ENCODE measurements at places on chromosomes 3 and 15.

DNA sequence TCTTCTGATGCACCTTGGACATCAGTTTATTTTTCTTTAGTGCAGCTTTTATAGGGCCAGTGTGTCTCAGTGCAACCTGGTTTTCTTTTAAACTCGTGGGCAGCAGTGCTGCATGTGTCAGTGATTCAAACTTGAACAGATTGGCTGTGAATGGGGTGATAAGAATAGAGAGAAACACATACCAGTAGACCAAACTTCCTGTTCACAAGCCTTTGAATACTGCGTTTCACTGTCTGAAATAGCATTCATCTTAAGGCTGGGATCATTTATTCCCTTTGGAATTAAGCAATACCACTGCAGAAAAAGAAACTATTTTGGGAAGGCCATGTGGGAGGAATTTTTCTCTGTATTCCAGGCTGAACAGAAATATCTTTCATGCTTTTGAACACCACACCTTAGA lies 51.7 kb downstream of the PHLDB2 start:
- DNase-seq, result no peak

GRCh38 chr3:17686613-17687012 lies 55.8 kb downstream of the TBC1D5 start:
- no peak for DNase-seq

DNA sequence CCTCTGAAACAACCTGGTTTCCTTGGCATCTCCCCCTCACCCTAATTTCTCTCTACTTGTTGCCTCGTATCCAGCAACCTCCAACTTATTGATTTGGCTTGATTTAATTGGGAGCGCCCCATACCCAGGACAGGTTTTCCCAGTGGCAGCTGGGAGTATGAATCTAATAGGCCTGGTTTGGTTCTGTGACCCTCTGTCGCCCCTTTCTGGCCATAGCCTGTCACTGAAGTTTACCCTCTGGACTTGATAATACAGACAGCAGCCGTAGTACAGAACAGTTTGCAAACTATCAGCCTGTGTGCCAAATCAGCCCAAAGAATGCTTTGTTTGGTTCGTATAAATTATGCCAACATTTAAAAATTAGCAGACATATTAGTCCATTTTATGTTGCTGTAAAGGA lies 525.1 kb upstream of the GOLIM4 start:
- DNase-seq, result no peak

DNA sequence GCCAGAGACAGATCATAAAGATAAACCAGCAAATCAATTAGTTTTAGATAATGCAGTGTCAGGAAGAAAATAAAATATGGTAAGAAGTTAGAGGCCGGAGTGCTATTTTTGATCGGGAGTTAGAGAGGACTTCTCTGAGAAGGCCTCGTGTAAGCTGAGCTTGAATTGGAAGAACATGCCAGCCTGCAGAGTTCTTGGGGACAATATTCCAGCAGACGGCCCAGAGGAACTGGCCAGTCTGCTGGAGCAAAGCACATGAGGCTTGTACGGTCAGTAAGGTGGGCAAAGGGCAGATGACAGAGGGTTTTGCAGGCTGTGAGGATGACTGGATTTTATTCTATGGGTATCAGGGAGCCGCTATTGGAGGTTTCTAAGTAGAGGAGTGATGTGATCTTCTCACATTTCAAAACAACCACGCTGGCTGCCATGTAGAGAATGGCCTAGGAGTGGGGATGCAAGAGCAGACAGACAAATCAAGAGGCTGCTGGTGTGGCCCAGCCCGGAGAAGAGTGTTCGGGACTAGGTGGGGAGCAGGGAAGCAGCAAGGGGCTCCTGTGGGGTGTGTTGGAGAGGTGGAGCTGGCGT lies 84.0 kb downstream of the HES1 start:
- DNase-seq, result no peak

GRCh38 chr3:19427422-19428149 lies 279.3 kb downstream of the KCNH8 start:
- DNase-seq, result no peak

- DNase-seq, result no peak
These were observed 14.4 kb downstream of the ATP10A start for GRCh38 chr15:25848784-25849156.

GRCh38 chr15:64877435-64877834 lies 34.3 kb upstream of the ANKDD1A start:
- no peak for DNase-seq

- DNase-seq, result no peak
These were observed 67.4 kb downstream of the SNRPN start for GRCh38 chr15:25022233-25022632.

- DNase-seq, result no peak
These were observed 52.4 kb downstream of the IL1RAP start for GRCh38 chr3:190566043-190566933.

DNA sequence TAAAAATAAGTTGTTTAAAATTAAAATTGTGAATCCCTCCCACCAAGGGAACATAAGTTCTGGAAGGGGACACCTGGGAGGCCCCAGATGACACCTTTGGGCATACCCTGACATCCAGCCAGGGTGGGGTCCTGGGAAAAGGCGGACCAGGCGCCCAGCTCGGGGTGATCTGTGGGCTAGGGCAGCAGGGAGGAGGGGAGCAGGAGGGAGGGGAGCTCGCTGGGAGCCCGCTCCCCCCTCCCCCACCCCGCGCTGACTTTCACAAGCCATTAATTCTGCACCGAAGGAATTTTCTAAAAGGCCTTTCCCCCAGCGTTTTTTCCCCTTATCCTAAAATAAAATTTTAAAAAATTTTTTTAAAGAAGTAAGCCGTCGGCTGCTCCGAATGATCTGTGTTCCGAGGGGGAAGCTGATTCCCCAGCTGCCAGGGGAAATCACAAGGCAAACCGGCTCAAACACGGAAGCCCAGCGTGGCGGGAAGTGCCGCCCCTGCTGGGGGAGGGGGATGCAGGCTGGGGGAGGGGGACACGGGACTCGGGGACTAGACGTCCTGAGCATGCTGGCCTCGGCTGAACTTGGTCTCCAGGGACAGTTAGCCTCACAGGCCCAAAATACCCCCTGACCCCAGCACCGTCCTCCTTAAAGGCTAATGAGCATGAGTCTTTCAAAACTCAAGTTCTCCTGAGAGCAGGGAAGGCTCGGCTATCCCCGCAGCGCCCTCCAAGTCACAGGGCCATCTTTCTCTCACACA lies 13.9 kb downstream of the PLXND1 start:
- no peak for DNase-seq

DNA sequence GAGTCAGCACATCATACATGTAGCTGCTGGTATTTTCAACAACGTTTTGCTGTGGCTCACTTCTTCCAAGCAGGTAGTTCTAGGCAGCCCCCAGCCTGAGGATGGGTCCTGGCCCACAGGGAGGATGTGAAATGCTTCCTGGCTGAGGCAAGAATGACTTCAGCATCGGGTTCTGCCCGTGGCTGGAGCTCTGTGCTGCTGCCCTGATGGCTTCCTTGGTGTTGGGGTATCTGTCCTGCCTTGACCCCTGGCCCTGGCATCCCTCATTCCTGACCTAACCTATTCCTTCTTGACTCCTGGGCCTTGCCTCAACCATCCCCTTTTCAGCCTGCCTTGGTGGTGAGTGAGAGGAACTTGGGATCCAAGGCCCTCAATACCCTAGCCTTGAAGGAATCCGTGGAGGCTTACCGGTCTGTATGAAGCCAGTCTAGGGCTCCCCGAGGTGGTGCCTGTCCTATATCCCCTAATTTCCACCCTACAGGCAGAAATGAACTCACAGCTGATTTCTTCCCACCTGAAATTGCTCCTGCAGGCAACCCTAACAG lies 300.6 kb downstream of the TLE3 start:
- no peak for DNase-seq

- DNase-seq, result no peak
These were observed 17.5 kb downstream of the ANKRD63 start for GRCh38 chr15:40265355-40265754.

DNA sequence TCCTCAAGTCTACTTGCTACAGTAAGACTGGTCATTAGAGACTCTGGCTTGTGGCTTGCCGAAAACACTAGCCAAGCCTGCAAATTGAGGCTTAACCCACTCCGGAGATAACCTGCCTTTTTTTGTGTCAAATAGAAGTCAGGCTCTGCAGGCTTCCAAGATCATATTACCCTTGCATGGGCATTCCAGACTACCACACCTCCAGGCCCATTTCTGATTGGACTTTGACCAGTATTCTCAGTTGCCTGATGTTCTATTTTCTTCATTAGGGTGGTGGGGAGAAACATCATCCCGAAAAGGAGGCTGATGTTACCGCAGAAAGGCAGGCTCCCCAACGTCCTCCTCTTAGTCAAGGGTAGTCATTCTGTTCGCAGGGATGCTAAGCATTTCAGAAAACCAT lies 68.1 kb upstream of the FOXP1 start:
- no peak for DNase-seq

DNA sequence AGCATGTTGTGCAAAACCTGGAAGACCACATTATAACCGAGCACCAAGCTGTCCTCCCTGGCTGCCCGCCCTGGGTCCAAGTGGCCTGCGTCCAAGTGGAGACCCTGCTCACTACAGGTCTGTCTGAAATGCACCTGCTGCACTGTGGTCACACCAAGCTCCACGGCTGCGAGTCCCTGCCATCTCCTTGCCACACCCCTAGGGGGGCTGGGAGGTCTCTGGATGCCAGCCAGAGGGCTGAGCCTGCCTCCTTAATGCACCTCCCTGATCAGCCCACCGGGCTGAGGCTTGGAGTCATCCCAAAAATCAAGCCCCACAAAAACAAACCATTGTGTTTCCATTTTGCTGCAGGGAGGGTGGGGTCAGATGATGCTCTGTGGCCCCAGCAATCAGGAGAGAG lies 187.1 kb downstream of the MEGF11 start:
- no peak for DNase-seq

GRCh38 chr3:48222616-48223513 lies at the start of gene CAMP:
Gene CAMP (plus strand): TSS chr3:48223495. CDS start chr3:48223512, 17 bp downstream.
- DNase-seq, result no peak

DNA sequence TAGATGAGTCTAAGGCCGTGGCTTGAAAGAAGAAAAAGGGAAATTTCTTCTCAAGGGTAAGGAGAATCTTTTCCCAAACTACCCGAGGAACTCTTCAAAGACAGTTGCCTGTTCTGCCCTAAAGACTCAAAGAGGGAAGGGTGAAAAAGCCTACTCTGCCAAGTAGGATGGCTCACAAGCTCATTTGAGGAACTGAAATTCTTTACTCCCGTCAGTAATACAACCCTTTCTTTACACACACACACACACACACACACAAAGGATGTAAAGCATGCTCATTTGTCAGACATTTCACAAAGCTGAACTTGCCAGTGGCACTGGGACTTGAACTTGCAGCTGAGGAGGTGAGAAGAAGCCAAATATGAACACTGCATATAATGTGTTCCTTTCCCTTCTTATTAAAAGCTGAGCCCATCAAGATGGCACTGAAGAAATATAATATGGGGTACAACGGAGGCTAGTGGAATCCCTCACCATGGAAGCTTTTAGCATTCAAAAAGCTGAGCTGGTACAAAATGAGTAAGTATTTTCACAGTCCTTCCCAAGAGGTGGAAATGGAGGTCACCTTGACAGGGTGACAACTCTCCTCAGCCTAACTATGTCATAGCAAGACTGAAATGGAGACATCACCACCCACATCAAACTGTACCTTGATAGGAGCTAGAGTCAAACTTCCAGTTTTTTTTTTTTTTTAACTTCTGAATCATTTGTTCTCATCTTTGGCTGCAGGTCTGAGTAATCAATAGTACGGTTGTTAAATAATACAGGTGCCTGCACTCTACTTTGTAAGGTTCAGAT lies 57.6 kb downstream of the TAFA4 start:
- DNase-seq, result no peak

GRCh38 chr3:46089237-46090011 lies 62.1 kb upstream of the XCR1 start:
- no peak for DNase-seq

DNA sequence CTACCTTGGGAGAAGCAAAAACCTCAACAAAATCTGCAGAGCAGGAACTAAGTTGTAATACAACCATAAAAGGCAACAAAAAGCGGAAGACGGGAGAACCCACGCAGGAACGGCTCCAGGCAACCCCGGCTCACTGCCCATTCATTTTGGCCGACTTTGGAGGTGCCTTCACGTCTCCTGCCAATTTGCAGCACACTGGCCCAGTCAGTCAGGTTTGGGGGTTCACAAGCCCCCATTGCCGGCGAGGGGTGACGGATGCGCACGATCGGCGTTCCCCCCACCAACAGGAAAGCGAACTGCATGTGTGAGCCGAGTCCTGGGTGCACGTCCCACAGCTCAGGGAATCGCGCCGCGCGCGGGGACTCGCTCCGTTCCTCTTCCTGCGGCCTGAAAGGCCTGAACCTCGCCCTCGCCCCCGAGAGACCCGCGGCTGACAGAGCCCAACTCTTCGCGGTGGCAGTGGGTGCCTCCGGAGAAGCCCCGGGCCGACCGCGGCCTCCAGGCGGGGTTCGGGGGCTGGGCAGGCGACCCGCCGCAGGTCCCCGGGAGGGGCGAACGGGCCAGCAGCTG lies 463 bp downstream of the TERC start:
- peak; percentile 5 for DNase-seq

DNA sequence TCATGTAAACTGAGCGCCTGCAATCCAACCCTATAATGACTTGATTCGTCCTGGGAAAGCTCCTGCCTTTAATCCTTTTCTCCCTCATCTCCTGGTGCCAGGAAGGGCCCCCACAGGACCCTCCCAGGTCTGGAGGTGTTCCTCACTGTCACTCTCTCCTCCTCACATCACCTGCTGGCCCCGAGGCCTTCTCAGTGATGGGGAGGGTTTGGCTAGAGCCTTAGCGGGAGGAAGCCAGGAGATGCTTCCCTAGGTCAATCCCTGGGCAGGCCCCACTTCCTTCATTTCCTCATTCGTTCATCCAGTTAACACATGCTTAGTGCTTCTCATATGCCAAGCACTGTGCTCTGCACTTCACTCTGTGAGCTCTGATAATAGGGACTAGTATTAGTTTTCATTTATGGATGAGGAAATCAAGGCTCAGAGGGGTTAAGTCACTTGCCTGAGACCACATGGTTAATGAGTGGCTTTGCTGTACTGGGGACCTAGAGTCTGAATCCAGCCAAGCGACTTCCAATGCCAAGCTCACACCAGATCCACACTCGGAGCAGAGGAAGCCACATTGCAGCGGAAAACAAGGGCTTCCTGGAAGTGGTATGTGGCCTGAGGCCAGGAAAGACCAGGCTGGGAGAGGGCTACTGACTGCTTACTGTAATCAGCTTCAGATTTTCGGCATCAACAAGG lies 50.3 kb upstream of the CHRNB4 start:
- DNase-seq, result no peak

GRCh38 chr3:38468765-38469164 lies 15.1 kb downstream of the ACVR2B start:
- DNase-seq, result peak; percentile 37

DNA sequence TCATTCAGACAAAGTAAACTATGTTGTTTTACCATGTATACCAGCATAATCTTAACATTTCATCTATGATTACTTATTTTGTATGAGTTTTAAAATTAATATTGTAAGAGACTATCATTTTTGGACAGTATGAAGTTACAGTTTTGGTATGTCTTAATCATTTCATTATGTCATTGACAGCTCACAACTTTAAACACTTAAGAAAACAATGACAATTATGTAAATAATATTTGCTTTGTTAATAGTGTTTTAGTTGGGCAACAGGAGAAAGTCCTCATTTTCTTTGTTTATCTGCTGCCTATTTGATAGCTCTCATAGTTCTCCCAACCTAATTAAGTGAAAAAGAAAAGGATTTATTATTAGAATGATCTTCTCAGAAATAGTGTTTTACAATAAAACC lies 80.2 kb downstream of the MEF2A start:
- no peak for DNase-seq

- no peak for DNase-seq
These were observed 30.9 kb upstream of the KCNMB3 start for GRCh38 chr3:179281825-179282224.
